Large intestine (tissue), 12 donors: ENCODE measurements at places on chromosomes 1 and 21. TPM values are rescaled to one million over a fixed set of nuclear protein-coding genes. Genes with fewer than 3 reads are reported as not detected.

Gene MFAP2
- polyA plus RNA-seq = 121 TPM

Gene MYBPHL
- 13.8 TPM for polyA plus RNA-seq

DNA sequence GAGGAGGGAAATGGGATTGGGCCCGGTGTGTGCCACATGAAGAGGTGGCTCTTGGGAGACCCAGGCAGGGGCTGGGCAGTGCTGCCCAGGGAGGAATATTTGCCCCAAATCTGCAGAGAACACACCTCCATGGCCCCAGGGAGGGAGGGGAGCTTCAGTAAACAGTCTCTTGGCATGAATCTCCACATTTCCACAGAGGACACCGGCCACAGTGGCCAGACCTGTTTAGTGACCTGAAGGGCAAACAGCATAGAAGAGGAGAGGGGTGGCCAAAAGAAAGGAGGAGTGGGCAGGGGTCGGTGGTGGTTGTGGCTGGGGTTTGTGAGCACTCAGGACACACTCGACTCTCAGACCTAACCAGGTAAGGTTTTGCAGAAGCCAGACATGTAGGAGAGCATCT is 54.0 kb upstream of the IFFO2 start:
- DNase-seq = no peak
- H3K4me3 ChIP-seq = no peak overlapping the region
- H3K4me1 ChIP-seq = peaks cover 61% of the 10 kb centered on the region
- peak overlapping the region; percentile 81 for H3K27ac ChIP-seq

Gene KRTAP7-1
- polyA plus RNA-seq = not detected

DNA sequence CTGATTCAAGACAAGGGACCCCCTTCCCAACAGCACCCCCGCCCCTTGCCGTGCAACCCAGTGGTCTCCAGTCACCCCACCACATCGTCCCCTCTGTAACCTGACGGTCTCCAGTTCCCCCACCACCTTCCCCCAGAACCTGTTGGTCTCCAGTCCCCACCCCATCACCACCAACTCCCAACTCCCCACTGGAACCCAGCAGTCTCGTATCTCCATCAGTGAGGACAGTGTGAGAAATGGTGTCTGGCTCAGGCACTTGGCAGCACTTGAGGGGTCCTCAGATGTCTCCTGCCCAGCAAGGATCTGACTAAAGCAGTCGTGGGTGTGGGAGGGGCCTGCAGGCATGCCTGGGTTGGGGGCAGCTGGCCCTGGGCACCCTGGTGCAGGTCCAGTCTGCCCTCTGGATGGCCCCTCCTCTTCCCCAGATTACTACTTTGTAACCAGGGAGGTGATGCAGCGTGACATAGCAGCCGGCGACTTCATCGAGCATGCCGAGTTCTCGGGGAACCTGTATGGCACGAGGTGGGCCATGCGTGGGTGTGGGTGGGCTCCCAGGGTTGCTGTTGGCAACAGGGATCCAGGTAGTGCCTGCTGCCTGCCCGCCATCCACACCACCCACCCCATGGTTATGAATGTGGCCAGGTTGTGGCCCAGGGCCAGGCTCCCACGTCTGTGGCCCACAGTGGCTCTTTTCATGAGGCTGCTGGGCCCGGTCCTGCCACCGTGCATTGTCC is 3.1 kb upstream of the GJC2 start:
- no peaks in the 10 kb centered on the region for H3K27me3 ChIP-seq
- no peak overlapping the region for H3K27ac ChIP-seq
- H3K4me3 ChIP-seq = no peak overlapping the region
- no peak for DNase-seq
- H3K4me1 ChIP-seq = peaks cover 71% of the 10 kb centered on the region
- H3K36me3 ChIP-seq = peaks cover 44% of the 10 kb centered on the region
